Endothelial cell (in vitro differentiated cells): ENCODE measurements at places on chromosomes 3 and 15.

GRCh38 chr15:70503798-70504298 is 259.5 kb downstream of the UACA start:
- no peak overlapping the region for H3K27ac ChIP-seq
- no peak overlapping the region for H3K4me3 ChIP-seq
- no peak for DNase-seq
- H3K4me1 ChIP-seq = peaks cover 25% of the 10 kb centered on the region

DNA sequence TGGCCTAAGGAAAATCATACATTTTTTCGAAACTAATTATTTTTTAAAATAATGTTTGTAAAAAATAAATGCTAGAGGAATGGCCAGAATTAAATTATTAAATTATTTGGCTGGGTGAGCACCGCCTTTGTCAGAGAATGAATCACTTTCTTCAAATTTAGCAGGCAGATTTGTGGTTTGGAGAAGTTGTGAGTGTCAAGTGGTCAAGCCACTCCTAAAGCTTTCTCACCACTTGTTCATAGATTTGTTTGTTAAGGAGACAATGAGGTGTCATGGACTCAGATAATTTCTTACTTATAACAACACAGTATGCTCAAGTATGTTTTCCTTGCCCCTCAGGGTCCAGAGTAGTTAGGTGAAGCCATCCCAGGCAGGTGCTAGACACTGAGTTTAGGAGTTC is 196.2 kb downstream of the TUSC7 start:
- H3K27me3 ChIP-seq = no peaks in the 10 kb centered on the region
- no peak overlapping the region for H3K4me3 ChIP-seq
- no peaks in the 10 kb centered on the region for H3K4me1 ChIP-seq

GRCh38 chr3:152235709-152236298 is 32.9 kb upstream of the MBNL1 start:
- no peak overlapping the region for H3K27ac ChIP-seq
- no peaks in the 10 kb centered on the region for H3K27me3 ChIP-seq
- no peak for DNase-seq
- no peak overlapping the region for H3K4me3 ChIP-seq

DNA sequence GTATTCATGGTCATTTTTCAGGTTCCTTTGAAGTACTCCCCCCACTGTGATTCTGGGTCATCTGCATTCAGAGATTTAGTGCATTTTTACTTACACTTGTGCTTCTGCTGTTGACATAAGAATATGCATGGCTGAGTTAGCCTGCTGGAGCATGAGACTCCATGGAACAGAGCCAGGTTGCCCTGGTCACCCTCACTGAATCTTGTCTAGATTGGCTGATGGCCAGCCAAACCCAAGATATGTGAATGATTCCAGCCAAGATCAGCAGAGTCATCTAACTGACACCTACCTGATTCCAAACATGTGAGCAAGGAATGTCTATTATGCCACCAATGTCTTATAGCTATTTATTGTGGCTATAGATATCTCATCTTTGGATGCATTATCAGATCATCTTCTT is 25.1 kb downstream of the DTWD1 start:
- no peak overlapping the region for H3K27ac ChIP-seq
- no peak overlapping the region for H3K4me3 ChIP-seq
- H3K36me3 ChIP-seq = no peaks in the 10 kb centered on the region
- H3K27me3 ChIP-seq = no peaks in the 10 kb centered on the region

DNA sequence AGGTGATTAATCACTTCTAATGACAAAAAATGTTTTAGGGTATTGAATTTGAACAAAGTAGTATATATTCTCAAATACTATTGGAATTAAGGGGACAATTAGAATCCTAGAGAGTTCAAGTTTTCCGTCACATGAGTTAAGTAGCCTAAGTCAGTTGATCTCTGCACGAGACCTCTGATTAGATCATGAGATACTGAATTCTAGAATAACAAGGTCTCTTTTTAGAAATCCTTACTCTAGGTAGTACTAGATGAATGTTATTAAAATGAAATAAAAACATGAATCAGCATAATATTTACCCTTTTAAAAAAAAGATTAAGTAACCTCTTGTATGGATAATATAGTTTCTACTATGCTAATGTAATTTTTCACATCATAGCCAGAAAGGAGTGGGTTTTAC is 43.4 kb downstream of the MYO5A start:
- H3K36me3 ChIP-seq = no peaks in the 10 kb centered on the region
- H3K27me3 ChIP-seq = peaks cover 4% of the 10 kb centered on the region
- no peak overlapping the region for H3K27ac ChIP-seq

GRCh38 chr15:32838820-32839219 is 121.0 kb downstream of the GREM1 start:
- H3K36me3 ChIP-seq = no peaks in the 10 kb centered on the region
- peaks cover 6% of the 10 kb centered on the region for H3K27me3 ChIP-seq
- H3K4me3 ChIP-seq = no peak overlapping the region
- DNase-seq = no peak

- peaks cover 19% of the 10 kb centered on the region for H3K27me3 ChIP-seq
- peaks cover 17% of the 10 kb centered on the region for H3K36me3 ChIP-seq
- H3K27ac ChIP-seq = no peak overlapping the region
- DNase-seq = no peak
- H3K4me1 ChIP-seq = peaks cover 42% of the 10 kb centered on the region
Measured at GRCh38 chr3:128998561-128998960, 2.5 kb upstream of the EFCC1 start.

DNA sequence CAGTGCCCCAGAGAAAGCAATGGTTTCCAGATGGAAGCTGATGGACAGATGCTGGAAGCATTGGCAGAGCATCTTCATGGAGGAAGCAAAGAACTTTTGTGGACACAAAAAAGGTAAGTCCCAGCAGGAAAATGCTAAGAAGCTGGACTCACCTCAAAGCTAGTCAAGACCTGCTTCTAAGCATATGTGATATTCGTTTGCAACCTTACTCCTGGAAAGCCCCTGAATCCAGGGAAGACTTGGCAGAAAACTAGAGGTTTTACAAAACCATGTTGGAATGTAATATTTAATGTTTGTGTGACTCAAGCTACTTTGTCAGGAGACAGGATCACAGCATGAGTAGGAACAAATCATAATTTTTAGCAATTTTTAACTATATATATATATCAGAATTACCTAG is 288.2 kb downstream of the BCHE start:
- no peak overlapping the region for H3K4me3 ChIP-seq
- no peak overlapping the region for H3K27ac ChIP-seq
- DNase-seq = no peak
- H3K4me1 ChIP-seq = no peaks in the 10 kb centered on the region
- peaks cover 2% of the 10 kb centered on the region for H3K27me3 ChIP-seq

GRCh38 chr15:69792823-69793222 is 304.9 kb downstream of the TLE3 start:
- H3K36me3 ChIP-seq = peaks cover 4% of the 10 kb centered on the region
- peaks cover 16% of the 10 kb centered on the region for H3K4me1 ChIP-seq
- no peak overlapping the region for H3K4me3 ChIP-seq
- no peak for DNase-seq

DNA sequence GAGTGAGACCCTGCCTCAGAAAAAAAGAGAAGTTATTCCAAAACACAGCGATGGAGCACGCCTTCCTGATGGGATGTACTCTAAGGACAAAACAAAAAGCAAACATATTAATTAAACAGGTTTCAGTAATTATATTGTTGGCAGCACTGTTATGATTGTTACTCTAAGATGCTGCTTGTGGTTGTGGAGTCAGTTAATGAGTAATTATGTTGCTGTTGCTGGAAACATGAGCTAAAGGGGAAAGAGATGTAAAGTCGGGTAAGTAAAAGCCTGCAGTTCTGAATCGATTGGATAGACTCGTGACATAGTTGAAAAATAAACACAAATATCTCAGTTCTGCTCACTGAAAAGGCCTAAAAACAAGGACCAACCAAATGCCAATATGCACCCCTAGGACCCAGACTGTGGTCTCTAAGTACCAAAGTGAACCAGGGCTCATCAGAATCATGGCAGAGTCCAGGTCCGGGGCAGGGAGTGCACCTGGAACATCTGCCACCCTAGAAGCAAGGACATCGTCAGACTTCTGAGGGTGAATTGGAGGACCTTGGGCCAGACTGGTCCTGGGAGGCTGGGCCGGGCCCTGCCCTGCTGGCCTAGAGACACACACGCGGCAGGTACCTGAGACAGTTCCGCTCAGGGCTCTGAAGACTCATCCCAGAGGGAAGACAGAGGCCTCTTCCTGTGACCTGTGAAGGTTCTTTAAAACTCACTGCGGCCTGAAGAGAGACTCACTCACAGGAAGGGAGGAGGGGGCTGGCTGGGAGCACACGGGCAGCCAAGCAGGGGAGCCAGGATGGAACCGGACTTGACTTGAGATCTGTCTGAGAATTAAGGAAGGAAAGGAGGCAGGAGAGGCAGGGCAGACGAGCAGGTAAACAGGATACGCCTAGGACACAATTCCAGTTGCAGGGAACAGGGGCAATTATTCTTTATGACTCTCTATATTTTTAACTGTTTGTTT is 140.5 kb downstream of the LRRK1 start:
- peaks cover 23% of the 10 kb centered on the region for H3K36me3 ChIP-seq
- no peak for DNase-seq
- H3K27me3 ChIP-seq = peaks cover 13% of the 10 kb centered on the region

DNA sequence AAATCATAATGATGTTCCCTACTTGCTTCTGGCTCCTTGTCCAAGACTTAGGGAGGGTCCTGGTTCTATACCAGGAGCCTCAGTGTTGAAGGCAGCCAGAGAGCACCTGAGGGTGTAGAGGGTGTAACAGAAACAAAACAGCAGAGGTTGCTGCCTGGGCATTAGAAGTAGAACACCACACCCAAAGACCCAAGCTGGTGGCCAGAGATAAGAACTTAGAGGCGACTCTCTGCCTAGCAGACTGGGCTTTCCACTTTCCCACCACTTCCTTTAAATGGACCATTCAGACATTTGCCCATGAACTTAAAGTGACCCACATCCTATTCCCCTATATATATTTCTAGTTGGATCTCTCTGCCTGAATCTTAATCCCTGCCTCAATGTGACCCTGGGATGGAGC is 189.8 kb downstream of the KLF13 start:
- no peak overlapping the region for H3K4me3 ChIP-seq
- no peak overlapping the region for H3K27ac ChIP-seq
- H3K36me3 ChIP-seq = no peaks in the 10 kb centered on the region
- peaks cover 10% of the 10 kb centered on the region for H3K4me1 ChIP-seq

- no peak overlapping the region for H3K4me3 ChIP-seq
- H3K27me3 ChIP-seq = peaks cover 2% of the 10 kb centered on the region
- no peaks in the 10 kb centered on the region for H3K36me3 ChIP-seq
Measured at GRCh38 chr3:13452490-13453335, 27.4 kb upstream of the HDAC11 start.

DNA sequence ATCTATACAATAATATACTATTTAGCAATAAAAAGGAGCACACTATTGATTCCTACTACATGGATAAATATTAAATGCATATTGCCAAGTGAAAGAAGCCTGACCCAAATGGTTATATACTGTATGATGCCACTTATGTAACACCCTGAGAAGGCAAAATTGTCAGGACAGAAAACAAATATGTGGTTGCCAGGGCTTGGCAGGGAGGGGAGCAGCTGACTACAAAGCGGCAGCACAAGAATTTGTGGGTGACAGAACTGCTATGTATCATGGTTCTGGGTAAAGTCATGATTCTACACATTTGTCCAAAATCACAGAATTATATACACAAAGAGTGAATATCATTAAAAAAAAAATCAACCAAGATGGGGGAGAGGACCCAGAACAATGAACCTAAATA is 22.5 kb downstream of the TBC1D2B start:
- peaks cover 30% of the 10 kb centered on the region for H3K4me1 ChIP-seq
- DNase-seq = no peak
- no peak overlapping the region for H3K4me3 ChIP-seq
- peaks cover 4% of the 10 kb centered on the region for H3K27me3 ChIP-seq
- no peaks in the 10 kb centered on the region for H3K36me3 ChIP-seq

GRCh38 chr3:13273604-13274105 is 146.5 kb downstream of the NUP210 start:
- no peak overlapping the region for H3K4me3 ChIP-seq
- H3K4me1 ChIP-seq = peaks cover 18% of the 10 kb centered on the region
- H3K27me3 ChIP-seq = peaks cover 4% of the 10 kb centered on the region
- H3K27ac ChIP-seq = no peak overlapping the region
